ENCODE measurements at places on chromosomes 13 and 19.

DNA sequence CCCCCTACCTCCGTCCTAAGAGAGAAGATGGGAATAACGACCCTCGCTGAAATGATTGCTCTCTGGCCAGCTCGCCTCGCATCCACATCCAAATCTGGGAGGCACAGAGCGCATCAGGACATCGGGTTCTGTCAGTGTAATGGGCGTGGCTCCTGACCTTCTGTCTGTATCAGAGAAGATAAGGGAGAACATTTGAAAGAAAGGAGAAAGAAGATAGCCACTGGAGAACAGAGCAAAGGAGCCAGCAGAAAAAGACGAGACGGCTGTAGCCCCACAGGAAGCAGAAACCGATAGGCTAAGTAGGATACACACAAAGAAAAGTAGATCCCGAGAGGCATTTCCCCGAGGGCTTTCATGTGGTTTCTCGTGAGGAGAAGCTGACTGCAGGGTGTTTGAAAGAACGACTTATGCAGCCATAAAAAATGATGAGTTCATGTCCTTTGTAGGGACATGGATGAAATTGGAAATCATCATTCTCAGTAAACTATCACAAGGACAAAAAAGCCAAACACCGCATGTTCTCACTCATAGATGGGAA, 14.0 kb upstream of the GJB2 start:
- no peak for DNase-seq

GRCh38 chr13:107124129-107124718, 556.3 kb upstream of the ARGLU1 start:
- DNase-seq = no peak

DNA sequence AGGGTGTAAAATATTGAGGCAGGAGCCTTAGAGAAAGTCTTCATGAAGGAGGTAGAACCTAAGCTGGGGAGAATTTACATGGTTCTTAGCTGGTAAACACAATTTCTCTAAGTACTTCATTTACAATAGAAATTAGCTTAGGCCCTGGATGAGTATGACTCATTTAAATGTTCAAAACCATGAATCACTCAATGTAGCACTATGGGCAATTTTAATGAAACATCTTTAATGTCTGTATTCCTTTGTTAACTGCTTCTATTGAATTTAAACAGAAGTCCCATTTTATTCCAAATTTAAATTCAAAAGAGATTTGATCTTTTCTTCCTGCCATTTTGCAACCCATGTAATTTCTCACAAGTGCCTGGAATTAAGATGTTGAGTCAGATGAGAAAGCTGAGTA, 252.1 kb downstream of the RFC3 start:
- DNase-seq = no peak

- no peak for DNase-seq
Observed at GRCh38 chr13:49395878-49396380, 47.9 kb downstream of the CAB39L start.

- DNase-seq = no peak
Observed at GRCh38 chr19:18392417-18392816, 5.0 kb downstream of the LRRC25 start.

- DNase-seq = peak; percentile 85
Observed at GRCh38 chr19:11168568-11168967, 13.0 kb upstream of the SPC24 start.

GRCh38 chr13:113728571-113729054, 30.4 kb upstream of the TMEM255B start:
- DNase-seq = no peak

DNA sequence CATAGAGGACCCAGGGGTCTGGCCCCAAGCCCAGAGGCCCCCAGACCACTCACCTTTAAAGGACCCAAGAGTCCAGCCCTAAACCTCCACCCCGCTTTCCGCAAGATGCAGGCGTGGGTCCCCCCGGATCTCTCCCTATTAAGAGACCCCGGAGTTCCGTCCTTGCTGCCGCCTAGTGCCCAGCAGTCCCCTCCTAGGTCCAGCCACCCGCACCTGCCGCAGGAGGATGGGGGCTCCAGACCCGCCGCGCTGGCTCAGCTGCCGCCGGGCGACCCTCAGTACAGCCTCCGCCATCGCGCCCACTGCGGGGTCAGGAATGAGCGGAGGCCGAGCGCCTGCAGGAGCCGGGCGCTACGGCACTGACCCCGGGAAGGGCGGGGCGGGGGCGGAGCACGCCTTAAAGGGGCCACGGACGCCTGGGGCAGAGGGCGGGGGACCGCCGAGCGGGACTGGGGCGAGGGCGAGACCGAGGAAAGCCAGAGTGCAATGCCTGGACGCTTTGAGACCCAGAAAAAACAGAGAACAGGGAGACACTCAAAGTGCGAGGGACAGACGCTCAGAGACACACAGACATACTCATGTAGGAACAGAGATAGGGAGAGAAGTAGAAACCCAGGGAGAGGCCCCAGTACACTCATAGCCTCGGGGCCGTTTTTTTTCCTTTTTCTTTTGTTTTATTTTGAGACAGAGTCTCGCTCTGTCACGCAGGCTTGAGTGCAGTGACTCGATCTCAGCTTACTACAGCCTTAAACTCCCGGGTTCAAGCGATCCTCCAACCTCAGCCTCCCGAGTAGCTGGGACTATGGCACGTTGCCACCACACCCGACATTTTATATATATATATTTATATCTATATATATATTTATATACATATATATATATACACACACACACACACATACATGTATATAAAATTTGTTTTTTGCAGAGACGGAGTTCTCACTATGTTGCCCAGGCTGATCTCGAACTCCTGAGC, at the start of gene ETHE1:
ETHE1 (minus strand) TSS at position 318 of the 976 bp plus-strand sequence; CDS start at position 294, 24 bp downstream.
- no peak for DNase-seq

DNA sequence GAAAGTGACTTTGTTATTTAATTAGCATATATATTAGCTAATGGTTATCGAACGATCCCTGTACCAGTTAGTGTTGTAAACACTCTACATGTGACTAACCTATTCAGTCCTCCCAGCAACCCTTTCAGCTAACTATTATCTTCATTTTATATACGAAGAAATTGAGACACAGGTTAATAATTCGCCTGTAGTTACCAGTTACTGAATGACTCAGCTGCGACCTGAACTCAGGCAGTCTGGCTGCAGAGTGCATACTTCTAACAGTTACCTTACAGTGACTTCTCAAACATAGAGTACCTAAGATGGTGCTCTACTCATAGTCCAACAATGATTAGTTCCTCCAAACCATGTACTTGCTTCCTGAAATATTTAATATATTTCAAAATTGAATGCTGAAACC, 117.7 kb downstream of the FNDC3A start:
- DNase-seq = no peak

DNA sequence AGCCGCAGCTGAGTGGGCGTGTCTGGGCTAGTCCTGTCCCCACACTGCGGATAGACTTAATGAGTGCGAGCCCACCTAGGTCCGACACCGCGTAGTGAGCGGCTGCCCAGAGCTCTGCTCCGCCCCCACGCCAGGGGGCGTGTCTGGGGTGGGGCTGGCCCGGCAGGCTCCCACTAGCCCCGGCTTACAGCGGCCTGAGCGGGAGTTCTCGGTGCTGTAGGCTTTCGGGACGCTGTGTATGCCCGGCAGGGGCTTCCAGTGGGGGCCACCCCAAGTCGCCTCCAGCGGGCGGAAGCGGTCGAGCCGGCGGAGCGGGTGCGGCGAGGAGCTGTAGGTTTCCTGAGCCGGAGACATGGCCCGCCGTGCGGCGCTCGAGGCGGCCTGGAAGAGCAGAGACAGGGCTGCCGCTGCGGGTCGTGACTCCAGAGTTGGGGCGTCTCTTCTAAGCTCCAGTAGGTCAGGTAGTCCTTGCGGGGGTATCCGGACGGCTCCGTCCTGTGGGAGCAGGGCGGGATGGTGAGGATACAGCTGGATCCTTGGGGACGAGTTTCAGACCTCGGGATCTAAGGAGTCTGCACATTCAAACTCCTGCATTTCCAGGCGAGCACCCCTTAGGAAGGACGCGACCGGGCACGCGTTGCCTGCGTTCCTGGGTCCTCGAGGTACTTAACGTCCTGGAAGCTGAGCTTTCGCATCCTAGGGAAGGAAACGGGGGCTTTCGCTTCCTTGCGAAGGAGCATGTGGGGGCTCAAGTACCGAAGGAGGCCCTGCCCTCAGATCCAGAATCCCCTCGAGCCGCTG, 1.2 kb downstream of the CGB7 start:
- no peak for DNase-seq

DNA sequence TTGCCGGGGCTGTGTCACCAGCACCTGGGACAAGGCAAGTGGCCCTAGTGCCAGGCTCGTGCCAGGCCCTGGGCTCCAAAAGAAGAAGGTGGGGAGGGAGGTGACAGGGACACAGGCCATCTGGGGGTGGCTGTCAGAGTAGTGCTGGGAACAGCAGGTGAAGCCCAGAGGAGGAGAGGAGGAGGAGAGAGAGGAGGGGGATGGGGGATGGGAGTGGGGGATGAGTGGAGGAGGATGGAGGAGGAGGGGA, 18.7 kb downstream of the LSM4 start:
- DNase-seq = no peak

DNA sequence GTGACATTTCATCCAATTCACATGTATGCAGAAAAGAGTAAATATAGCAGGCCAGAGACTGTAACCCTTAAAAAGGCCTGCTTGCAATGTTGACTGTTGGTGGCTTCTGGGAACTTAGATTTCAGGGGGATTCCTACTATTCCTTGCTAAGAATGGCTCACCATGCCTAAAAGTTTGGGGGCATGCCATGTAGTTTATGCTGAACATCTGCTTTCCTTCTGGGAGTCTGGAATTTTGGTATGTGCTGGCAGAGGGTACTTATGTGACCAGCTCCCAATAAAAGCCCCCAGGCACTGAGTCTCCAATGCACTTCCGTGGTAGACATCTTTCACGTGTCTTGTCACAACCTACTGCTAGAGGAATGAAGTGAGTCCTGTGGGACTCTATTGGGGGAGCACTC, 88.4 kb upstream of the PCDH8 start:
- DNase-seq = no peak

GRCh38 chr19:4181053-4181508, 1.3 kb downstream of the SIRT6 start:
- no peak for DNase-seq

- peak; percentile 32 for DNase-seq
Observed at GRCh38 chr13:31111136-31111535, 50.6 kb downstream of the HSPH1 start.

- DNase-seq = no peak
Observed at GRCh38 chr19:49119411-49120324, at the start of gene PPFIA3. Gene PPFIA3, plus strand, starts transcription at chr19:49119544. Its CDS starts 8,330 bp downstream, at chr19:49127874.

- DNase-seq = no peak
Observed at GRCh38 chr13:51801631-51802099, 2.3 kb downstream of the DHRS12 start.

DNA sequence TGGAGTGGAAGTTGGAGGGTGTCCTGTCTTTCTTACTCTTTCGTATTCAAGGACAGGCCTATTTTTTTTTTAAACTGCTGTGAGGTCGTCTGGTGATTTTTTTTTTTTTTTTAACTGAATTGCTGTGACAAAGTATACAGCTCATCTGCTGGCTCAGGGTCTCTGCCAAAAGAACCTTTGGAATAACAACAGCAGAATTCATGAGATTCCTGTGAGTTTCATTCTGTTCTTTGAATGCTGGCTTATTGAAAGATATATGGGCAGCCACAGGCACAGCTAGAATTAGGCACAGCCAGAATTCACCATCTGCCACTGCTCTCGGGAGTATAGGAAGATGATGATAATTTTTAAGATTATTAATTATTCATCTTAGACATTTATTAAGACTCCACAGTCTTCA, 21.4 kb upstream of the FRY start:
- no peak for DNase-seq

- DNase-seq = no peak
Observed at GRCh38 chr13:48890391-48890790, 85.3 kb upstream of the FNDC3A start.

- DNase-seq = peak; percentile 60
Observed at GRCh38 chr19:3403489-3404323, 37.3 kb downstream of the NFIC start.

- no peak for DNase-seq
Observed at GRCh38 chr13:83204886-83205285, 677.4 kb downstream of the SLITRK1 start.

DNA sequence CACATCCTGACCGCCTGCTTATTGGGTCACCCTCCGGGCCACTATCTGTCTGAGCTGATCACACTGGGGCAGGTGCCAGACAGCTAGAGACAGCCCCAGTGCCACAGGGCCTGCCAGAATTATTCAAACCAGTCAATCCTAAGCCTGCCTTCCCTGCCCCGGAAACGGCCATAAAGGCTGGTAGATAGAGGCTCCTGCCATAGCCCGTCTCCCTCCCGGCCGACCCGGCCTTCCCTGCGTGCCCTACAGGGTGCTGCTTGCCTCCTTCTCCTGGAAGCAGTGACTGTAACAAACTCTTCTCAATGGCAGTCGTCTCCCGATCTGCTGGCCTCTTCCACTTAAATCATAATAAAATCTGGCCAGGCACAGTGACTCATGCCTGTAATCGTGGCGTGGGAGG, 158.6 kb upstream of the SOX1 start:
- DNase-seq = no peak

GRCh38 chr13:82088781-82089180, 1747.9 kb upstream of the SPRY2 start:
- DNase-seq = no peak

Measured in non-pigmented ciliary epithelial cell (primary cell).